ENCODE measurements at places on chromosomes 3 and 15.
A peak's percentile ranks its signal among the peaks of the same experiment; 100 is the strongest.

GRCh38 chr15:58628206-58628947, 121.1 kb downstream of the ADAM10 start:
- no peak for DNase-seq

DNA sequence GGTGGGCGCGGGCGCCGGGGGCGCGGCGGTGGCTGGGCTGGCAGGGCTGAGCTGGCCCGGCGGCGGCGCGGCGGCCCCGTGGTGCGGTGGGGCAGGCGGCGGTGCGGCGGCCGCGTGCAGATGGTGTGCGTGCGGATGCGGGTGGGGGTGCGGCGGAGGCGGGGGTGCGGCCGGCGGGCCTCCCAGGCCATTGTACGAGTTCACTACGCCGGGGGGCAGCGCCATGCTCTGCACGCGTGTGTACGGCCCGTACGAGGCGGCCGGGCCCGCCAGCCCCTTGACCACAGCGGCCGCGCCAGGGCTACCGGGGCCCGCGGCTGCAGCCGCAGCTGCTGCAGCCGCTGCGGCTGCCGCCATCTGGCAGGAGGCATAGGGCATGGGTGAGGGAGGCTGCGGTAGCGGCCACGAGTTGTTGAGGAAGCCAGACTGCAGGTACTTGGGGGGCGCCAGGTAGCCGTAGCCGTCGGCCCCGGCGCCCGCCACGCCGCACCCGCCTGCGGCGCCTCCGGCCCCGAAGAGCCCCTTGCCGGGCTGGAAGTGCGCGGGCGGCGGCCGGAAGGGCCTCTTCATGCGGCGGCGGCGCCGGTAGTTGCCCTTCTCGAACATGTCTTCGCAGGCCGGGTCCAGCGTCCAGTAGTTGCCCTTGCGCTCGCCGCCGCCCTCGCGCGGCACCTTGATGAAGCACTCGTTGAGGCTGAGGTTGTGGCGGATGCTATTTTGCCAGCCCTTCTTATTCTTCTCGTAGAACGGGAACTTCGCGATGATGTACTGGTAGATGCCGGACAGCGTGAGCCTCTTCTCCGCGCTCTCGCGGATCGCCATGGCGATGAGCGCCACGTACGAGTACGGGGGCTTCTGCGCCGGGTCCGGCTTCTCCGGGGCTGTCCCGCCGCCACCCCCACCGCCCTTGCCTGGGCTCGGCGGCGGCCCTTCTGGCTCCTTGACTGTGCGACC, 951 bp downstream of the FOXL2 start:
- DNase-seq: no peak

DNA sequence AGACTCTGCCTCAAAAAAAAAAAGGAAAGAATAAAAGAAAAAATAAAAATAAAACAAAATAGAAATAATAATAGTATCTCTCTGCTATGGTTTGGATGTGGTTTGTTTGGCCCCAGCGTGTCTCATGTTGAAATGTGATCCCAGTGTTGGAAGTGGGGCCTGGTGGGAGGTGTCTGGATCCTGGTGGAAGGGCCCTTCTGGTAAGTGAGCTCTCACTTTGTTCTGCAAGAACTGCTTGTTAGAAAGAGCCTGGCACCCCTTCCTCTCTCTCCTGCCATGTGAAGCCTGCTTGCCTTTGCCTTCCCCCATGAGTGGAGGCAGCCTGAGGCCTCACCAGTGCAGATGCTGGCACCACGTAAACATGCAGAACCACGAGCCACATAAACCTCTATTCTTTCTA, 26.3 kb downstream of the TMEM44 start:
- no peak for DNase-seq

GRCh38 chr15:88043396-88043795, 213.1 kb downstream of the NTRK3 start:
- no peak for DNase-seq

GRCh38 chr15:38378161-38378560, 75.8 kb upstream of the FAM98B start:
- DNase-seq: peak; percentile 67

- no peak for DNase-seq
These were observed 6.0 kb upstream of the TM2D3 start for GRCh38 chr15:101657968-101658784.

GRCh38 chr15:74278207-74278606, 42.1 kb downstream of the CCDC33 start:
- DNase-seq: no peak

DNA sequence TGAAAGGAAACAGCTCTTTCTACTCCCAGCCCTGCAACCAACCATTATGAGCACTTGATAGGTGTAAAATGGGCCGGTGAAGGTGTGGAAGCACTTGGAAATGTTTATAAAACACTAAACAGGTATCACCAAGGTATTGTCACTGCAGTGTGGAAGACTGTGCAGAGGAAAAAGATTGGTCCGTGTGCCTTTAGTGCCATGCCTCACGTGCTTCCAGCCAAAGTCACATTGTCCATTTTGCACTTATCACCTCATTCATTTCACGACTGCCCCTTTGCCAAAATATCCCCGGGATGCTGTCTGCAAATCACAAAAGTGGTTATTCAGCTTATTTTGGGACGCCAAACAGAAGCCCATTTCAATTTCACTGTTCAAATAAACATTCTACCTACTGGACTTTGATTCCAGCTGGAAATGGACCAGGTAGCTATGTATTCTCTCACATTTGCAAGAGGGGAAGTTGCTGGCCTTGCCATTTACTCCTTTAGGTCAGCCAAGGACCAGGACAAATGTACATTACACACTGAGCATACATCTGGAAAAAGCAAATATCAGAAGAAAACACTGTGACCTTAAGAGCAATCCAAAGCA, 58.4 kb downstream of the ARRDC4 start:
- no peak for DNase-seq

GRCh38 chr15:32007355-32007960, 22.9 kb upstream of the CHRNA7 start:
- DNase-seq: no peak

DNA sequence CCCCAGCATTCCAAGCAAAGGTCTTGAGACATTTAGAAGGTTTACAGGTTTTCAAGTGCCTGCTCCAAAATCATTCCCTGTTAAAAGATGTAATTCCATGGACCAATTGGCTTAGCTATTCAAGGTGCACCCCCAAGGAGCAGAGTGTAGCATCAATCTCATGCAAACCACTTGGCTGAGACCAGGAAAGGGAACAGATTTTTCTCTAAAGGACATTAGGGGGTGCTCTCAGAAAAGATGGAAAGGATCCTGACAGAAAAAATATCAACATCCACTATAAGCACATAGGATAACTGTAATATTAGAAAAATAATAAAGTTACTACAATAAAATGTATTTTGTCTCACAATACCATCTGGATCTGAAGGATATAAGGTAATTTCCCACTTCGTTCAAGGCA, 328.0 kb upstream of the CDIN1 start:
- DNase-seq: no peak

DNA sequence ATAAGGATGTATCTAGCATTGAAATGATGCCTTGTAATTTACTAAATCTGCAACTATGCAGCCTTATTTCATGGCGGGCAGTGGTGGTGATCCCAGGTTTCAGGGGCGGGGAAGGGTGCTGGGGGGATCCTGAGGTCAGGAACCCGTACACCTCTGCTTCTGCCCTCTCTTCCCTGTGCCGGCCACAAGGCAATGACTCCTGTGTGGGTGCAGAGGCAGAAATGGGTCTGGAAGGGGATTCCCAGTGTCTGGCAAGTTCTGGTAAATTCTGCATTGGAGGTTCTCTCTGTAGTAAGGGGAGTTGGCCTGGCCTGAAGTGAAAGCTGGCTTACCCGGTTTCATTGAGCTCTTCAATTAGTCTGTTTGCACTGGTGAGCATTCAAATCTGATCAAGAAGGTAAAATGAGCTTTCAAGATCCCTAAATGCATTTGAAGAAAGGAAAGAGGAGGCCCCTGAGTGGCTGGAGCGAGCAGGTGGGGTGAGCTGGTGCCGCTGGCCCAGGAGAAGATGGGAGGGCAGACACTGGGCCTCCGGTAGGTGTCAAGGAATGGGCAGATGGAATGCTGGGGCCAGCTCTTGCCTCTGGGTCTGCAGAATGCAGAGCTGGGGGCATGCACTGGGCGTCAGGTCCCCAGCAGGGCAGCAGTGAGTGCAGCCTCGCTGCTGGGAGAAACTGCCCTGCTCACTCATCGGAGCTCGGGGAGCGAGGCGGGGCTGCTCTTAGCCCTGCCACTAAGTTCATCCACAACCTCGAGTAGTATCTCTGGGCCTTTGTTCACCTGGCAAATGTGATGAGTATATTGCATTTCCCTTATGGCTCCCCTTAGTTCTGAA, 13.7 kb downstream of the NRROS start:
- no peak for DNase-seq

DNA sequence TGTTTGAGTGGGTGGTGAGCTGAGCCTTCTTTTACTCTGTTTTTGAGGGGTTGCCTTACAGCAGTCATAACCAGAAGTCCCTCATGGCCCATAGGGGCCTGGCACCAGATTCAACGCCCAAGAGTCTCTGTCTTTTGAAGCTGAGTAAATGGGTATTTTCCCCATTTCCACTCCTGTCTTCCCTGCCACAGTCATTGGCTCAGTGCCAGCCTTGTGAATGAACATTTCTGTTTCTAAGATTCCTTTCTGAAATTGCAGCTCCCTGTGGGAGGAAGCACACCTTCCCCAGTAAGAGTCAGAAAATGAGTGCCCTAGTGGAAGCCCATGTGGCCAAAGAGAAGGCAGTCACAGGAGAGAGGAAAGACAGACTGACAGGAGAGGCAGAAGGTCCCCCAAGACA, 43.7 kb upstream of the POLR2M start:
- DNase-seq: no peak

All from sciatic nerve (tissue), 2 donors.